ENCODE measurements at places on chromosomes 5 and 9. TPM values are rescaled to one million over a fixed set of nuclear protein-coding genes. Genes with fewer than 3 reads are reported as not detected.
A peak's percentile ranks its signal among the peaks of the same experiment; 100 is the strongest.

- peak; percentile 49 for DNase-seq
Observed at GRCh38 chr9:103397868-103398600, 402.9 kb downstream of the CYLC2 start.

GRCh38 chr9:7129391-7129790, 371.6 kb downstream of the KDM4C start:
- DNase-seq = peak; percentile 51

DNA sequence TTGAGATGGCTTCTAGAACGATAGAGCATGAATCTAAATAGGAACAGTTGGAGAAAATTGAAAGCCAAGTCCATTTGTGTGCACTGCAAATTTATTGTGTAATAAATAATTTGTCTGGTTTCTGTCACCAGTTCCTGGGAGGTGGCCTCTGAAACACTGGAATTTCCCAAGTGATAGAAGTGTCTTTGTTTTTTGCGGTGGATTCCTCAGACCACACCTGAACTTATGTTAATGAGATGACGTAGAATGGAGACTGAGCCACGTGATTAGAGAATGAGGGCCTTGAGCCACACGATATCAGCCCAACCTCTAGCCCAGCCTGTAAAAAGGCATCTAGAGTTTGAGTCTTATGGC, 105.1 kb downstream of the MSX2 start:
- no peak for DNase-seq

- no peak for DNase-seq
Observed at GRCh38 chr5:179196405-179197079, 136.4 kb downstream of the ZNF354C start.

- DNase-seq = no peak
Observed at GRCh38 chr5:42403236-42403635, 20.0 kb upstream of the GHR start.

GRCh38 chr5:55073211-55073610, 29.2 kb upstream of the GZMA start:
- no peak for DNase-seq

GRCh38 chr5:142474431-142475094, 149.7 kb upstream of the SPRY4 start:
- DNase-seq = no peak

- peak; percentile 31 for DNase-seq
Observed at GRCh38 chr9:8486095-8486494, 686.5 kb upstream of the DMAC1 start.

DNA sequence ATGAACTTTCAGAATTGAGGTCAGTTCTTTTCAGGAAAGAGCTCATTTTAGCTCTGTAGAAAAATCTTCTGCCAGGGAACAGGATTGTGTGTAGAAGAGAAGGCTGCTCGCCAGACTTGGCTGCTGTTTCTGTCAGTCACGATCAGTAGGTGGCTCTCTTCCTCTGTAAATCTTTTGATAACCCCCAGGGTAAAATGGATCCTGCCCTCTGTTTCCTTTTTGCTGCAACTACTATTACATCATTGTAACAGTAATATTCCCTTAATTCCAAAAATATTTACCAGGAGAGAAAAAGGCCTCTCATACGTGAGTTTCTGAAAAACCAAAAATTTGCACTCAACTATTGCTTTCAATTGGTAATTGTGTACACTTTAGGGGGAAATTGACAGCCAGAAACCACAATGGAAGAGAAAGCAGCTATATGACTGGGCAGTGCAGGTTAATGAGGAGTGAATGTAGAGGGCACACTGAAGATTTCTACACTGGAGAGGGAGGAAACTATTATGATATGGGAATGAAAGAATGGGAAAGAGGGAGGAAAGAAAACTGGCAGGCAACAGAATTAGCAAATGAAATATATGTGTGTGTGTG, 12.3 kb downstream of the IFNA21 start:
- peak; percentile 9 for DNase-seq

GRCh38 chr5:40284863-40285262, 394.9 kb upstream of the PTGER4 start:
- DNase-seq = no peak

Gene PPP6C
- 29.7 TPM for total RNA-seq

Gene LECT2
- total RNA-seq = not detected

Gene CCDC183
- 0.06 TPM for total RNA-seq

Gene GRXCR2
- not detected for total RNA-seq
